ENCODE measurements at places on chromosomes 2 and 18.

GRCh38 chr18:76449111-76449453 lies 46.0 kb downstream of the ZNF516 start:
- no peak for DNase-seq

- DNase-seq, result peak; percentile 46
Observed at GRCh38 chr2:88230911-88231310, 60.8 kb downstream of the THNSL2 start.

GRCh38 chr2:6975988-6976387 lies 58.8 kb downstream of the RNF144A start:
- no peak for DNase-seq

GRCh38 chr2:99278793-99279291 lies 22.2 kb downstream of the LYG1 start:
- no peak for DNase-seq

DNA sequence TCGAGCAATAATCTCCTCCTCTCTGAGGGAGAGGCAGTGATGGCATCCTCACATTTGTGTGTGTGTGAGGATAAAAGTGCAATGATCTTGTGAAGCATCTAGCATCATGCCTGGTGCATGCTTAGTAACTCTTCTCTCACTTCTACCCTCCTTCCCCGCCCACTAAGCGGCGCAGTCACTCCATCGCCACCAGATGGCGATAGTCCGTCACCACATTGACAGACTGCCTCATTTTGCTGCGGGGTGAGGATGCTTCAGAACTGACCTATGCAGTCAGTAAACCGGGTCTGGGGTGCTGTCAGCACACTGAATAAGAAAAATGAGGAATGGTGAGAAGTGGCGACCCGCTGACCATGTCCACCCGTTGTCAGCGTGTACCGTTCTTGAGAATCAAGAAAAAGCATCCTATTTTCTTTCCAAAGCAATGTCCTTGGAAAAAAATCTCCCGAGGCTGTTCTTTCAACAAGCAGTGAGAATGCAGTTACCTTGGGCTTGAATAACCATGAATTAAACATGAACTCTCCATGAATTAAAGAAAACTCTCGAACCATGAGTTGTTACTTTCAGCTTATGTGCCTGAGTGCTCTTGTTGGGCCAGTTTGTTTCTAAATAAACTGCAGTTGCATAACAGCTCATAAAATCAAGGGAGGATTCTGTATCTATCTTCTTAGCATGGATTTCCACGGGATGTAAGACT lies 37.3 kb upstream of the TMEM177 start:
- DNase-seq, result peak; percentile 91

- peak; percentile 55 for DNase-seq
Observed at GRCh38 chr2:239727776-239728600, 297.2 kb downstream of the NDUFA10 start.

DNA sequence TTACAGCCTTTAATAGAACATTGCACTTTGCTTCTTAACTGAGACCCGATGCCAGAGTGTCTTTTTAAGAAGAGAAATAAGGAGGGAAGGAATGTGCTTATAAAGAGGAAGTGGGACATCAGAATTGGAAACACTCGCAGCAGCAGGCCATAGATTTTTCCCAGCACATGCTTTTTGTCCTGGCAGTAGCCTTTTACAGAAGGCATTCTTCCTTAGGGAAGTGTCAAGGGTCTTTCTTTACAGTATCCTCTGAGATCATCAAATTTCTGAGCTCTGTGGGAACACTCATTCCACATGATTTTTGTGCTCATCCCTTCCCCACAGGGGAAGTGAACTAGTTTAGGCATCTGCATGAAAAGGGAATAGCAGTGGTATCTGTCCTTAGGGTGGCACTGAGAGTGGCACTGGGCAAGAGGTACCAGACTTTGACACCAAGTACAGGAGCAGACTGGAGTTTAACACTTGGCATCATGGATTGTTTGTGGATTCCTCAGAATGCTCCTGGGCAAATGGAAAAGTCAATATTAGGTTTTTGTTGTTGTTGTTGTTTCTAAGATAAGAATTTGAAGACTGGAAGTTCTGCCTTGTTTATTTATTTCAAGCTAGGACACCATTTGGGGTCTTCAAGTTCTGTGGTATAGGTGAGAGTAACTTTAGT lies 4.1 kb downstream of the MYO1B start:
- no peak for DNase-seq

DNA sequence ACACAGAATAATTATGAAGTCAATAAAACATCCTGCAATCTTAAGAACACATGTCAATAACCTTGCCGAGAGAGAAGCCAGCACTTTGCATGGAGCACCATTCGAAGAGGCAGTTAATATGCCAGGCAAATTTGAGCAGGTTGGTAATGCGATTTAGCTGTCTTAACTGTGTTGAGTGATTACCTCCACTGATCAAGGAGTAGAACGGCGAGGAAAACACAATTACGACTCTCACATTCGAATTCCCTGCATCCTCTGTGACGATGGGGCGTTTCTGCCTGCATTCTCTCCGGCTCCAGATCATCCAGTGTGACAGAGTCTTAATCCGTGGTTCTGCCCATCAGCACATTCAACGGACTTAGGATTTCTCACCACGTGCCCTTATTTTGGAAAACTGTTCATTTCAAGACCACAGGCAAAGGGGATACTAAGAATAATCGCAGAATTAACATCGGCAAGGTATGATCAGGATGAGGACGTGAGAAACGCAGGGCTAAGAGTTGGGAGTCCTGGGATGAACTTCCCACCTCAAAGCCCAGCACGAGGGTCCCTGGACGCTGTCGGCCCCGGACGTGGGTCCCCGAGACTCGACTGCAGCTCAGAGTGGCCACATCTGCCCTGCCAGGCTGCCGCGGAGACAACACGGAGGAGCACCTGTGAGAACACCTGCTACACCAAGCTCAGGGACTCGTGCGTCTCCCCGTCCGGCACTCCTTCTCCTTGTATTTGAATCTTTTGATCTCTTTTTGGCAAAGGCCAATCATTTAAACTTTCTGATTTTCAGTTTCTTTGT lies 499.2 kb upstream of the SALL3 start:
- no peak for DNase-seq

DNA sequence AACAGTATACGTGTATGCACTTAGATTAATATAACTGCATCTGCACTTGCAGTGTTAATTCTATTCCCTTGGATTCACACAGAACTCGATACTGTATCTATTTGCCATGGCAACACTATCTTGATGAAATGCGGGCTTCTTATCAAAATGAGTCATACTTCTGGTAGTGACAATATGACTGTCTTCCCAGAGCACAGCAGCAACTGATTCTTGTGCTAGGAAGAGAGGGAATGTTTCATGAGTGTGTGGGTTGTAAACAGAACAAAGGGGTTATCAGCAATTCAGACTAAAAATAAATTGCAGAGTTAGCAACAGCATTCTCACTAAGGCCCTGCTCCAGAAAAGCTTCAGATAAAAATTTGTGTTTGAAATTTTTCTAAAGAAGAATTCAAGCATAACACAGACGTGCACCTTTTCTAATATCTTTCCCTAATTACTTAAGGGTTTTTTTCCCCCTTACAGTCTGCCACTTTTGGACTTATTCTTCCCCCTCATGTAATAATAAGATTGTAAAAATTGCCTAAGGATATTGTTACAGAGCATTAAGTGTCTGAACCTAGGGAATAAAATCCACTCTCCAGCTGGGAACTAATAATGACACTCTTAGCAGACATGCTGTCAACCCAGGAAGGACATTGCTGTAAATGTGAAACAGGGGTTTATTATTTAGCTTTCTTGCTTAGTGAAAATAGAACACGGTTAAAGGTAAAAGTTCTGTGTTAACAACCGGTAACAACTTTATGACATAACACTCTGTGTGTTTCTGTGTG lies 99.9 kb upstream of the SLC38A11 start:
- DNase-seq, result peak; percentile 31

- peak; percentile 63 for DNase-seq
Observed at GRCh38 chr2:155372969-155373368, 674.5 kb downstream of the KCNJ3 start.

DNA sequence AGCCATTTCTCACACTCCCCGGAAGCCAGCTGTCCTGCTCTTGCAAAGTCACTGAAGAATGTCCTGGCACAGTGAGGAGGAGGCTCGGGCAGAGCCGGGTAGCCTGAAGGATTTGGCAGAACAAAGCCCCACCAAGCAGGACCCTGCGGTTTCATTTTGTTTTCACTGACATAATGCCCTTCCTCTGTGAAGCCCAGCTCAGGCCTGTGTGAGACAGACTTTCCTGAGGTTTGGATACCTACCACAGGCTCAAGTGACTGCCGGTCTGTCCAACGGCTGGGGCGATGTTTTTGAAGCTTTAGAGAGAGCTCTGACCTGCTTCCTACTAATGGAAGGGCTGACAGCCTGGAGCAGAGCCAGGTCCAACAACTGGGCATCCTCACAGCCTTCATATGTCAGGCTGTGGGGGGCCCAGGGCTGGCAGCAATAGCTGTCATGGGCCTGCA lies 99.8 kb upstream of the FZD7 start:
- no peak for DNase-seq

DNA sequence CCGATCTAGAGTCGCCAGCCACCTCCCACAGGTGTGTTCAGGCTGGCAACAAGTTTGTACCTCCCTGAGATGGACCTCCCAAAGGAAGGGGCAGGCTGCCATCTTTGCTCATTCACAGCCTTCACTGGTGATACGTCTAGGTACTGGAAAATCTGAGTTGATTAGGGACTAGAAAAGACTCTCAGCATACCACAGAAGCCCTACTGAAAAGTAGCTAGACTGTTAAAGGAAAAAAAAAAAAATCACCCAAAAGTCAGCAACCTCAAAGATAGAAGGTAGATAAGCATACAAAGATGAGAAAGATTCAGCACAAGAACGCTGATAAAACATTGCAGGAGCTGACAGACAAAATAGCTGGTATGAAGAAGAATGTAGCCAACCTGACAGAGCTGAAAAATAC lies 128.6 kb upstream of the WDR75 start:
- DNase-seq, result no peak

GRCh38 chr18:11284811-11285210 lies 135.4 kb upstream of the PIEZO2 start:
- DNase-seq, result no peak

DNA sequence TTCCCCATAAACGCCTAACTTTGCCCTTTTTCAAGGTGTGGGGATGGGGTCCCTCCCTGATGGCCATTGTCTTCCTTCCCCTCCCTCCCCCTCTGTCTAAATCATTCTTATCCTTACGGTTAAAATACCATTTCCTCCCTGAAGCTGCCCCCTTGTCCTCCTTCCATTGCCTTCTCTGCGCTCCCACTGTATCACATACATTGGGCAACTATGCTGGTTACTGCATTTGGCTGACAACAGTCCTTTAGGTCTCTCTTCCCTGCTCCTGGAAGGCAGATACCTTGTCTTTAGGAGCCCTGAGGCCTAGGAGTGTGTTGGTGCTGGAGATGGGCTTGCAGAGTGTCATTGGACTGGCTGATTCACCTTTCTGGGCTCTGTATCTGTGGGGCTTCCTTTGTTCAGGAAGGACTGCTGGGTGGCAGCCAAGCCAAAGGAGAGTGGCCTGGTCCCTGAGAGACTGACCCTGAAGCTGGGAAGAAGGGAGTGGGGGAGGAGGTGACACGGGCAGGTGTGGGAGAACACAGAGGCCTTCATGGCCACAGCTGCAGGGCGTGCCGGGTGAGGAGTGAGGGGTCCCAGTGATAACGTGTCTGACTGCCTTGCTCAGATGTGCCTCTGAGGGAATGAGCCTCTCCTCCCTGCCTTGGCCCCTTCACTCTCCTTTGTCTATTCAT lies 2.2 kb downstream of the WNT6 start:
- DNase-seq, result no peak

GRCh38 chr2:164928101-164928673 lies 27.1 kb downstream of the SLC38A11 start:
- DNase-seq, result no peak

DNA sequence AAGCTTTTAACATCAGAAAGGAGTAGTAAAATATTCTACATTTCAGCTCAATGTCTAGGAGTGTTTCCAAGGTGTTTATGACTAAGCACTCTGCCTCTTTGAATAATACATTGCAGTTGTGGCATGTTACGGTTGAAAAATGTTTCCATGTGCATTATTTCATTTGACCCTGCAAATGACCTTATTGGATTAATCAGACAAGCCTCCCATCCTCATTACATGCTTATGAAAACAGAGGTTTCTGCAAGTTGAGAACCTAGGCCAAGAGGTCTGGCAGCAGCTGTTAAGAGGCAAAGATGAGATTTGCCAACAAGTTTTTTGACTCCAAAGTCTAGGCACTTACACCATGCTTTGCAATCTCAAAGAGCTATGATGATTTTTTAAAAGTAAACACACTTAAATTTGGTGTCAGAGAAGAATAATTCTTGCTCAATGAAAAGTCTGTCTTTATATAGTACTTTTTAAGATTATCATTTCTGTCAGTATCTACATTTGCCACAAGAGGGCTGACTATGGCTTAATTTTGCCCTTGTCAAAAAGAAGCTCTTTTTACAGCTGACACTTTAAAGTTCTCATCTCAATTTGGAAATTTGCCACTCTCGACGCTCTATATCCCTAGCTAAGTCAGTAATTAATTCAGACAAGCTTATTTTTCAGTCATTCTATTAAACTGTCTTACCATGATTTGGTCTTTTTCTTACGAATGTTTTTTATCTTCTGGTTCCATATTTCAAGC lies 260.6 kb downstream of the PAX3 start:
- DNase-seq, result peak; percentile 24

Measured in pons (tissue), 1 donor.